ENCODE measurements at places on chromosomes 7 and 10.

DNA sequence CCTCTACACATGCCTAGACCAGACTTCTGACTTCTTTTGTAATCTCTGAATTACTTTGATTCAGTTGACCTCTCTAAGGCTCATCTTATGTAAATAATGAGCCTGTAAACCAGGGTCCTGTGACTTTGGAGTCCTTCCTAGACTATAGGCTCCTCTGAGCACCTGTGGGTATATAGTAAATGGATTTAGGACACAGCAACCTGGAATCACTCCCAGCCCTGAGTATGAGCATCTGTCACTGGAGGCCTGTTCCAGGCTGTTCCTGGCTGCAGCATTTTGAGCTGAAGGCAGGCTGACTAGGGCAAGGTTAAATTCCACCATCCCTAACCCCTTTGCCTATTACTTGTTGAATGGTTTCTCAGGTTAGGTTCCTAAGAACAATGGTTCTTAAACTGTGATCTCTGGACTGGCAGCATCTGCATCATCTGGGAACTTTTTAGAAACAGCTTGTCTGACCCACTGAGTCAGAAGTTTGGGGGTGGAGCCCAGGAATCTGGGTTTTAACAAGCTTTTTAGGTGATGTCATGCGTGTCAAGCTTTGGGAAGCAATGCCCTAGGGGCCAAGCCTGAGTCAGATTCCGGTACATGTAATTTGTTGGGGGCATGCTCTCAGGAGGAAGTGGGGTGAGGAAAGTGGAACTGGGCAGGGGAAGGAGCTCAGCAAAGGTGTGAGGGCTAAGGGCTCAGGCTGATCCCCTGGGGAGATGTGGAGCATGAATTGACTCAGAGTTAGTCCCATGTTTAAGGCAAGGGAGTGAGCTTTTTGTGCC, 28.2 kb downstream of the MINDY4 start:
- peak; percentile 94 for DNase-seq

DNA sequence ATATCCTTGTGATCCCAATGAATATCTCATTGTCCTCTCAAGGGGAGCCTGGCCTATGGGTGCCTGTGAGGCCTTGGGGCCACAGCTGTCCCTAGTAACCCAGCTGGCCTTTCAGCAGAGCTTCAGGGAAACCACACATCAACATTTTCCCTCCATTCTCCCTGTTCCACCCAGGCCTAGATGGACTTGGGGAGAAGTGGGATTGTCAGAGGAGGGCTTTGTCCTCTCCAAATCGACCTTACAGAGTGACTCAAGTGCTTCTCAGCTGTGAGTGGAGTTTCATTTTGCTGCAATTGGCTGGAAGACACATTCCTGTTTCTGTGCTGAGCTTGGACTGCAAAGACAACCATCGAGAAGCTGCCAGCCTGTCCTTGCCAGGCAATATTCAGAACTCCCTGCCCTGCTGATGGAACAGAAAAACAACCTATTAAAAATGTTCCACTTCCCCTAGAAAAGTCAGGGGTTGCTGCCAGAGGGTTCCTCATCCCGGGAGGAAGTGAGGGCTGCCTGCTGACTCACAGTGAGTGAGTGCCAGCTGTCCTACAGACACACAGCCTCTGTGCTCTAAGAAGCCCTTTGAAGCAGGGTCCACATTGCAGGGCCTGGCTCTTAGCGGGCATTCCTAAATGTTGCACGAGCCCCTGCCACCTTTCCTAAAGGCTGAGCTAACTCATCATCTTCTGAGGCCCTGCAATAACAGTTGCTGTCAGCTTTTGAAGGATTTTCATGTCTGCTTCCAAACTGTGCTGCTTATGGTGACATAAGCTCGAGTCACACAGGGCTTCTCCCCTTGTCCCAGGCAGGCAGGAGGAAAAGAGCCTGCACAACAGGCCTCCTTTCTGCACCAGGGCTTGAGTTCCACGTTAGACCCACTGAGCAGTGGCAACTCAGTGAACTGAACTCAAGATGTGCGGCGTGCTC, 20.5 kb downstream of the STRA8 start:
- DNase-seq, result peak; percentile 66

DNA sequence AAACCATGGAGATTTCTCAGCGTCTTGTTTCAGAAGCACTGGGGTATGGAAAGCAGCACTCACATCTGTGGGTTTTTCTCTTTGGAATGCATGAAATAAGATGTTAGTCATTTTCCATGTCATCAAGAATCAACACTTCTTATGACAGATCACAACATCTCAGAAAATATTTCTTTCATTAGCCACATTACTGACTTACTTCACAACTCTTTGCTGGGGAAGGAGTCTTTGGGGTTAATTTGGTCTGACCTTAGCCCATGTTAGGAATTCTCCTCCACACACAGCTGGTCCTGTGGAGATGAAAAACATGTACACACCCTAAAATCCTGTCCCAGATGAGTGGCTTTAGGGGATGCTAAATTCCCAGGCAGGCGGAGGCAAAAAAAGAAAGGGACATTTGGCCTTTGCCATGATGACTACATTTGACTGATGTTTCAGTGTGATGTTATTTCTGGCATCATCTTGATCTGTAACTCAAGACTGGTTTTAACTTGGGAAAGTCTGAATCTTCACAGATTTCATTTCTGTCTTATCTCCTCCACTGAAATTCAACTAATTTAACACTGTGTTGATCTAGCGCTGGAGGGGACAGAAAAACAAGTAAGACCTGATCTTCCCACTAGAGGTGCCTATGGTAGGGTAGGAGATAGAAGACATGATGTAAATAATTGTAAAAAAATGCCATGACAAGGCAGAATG, 363.2 kb downstream of the PRPF18 start:
- DNase-seq, result peak; percentile 95

DNA sequence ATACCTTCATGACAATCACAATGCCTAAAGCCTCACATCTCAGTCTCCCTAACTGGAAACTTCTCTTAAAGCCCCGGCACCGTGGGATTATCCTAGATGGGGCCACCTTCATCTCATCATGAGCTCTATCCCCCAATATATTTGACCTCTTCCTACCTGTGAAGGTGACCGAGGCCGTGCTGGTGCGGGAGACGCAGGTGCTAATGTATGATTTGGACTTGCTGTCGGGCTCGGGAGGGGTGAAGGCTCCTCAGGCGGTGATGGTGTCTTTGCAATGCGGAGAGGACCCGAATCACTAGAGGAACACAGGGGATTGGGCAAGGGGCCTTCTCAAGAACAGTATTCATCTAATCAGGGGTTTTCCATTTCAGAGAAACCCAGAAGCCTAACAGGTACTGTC, 168.4 kb downstream of the AMPH start:
- no peak for DNase-seq

DNA sequence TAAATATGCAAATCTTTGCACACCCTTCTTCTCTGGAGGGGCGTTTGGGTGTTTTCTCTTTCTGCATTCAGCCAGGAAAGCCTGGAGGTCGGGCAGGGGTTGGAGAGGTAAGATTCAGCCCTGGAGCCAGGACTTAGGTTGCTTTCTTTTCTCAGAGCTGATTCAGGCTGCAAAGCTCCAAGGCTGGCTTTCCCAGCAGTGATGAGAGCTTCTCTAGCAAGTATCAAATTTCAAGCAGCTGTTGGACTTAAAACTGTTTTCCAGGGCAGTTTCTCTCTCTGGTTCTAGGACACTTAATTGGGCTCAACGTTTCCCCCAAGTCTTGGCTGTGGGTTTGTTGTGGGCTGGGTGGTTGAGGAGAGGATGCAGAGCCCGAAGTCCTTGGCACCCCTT, 608 bp downstream of the AKR1B10 start:
- peak; percentile 41 for DNase-seq

DNA sequence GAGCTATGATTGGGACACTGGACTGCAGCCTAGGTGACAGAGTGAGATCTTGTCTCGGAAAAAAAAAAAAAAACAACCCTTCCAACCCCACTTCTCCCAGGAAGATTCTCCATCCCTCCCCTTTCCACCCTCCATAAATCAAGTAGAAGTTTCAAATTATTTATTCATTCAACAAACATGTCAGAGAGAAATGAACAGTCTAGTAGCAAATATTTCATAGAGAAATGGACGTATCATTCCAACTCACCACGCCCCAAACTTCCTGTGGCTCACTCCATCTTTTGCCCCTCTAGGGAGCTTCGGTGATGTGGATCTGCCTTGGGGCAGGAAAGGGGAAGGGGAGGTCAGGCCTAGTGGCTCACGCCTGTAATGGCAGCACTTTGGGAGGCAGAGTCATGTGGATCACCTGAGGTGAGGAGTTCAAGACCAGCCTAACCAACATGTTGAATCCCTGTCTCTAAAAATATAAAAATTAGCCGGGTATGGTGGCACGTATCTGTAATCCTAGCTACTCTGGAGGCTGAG, 638 bp upstream of the TRAPPC14 start:
- no peak for DNase-seq

- DNase-seq, result peak; percentile 57
These were observed 89.2 kb downstream of the DLG5 start for GRCh38 chr10:77837248-77837924.

DNA sequence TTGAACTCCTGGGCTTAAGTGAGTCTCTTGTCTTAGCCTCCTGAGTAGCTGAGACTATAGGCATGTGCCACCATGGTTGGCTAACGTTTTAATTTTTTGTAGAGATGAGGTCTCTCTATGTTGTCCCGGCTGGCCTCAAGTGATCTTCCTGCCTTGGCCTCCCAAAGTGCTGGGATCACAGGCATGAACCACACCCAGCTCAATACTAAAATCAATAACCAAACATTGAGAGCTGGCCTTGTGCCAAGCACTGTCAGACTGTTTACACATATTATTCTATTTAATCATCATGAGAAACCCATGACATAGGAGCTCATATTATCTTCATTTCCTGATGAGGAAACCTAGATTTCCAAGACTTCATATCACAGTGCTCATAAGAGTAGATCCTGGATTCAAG, 251.2 kb downstream of the BAMBI start:
- no peak for DNase-seq

DNA sequence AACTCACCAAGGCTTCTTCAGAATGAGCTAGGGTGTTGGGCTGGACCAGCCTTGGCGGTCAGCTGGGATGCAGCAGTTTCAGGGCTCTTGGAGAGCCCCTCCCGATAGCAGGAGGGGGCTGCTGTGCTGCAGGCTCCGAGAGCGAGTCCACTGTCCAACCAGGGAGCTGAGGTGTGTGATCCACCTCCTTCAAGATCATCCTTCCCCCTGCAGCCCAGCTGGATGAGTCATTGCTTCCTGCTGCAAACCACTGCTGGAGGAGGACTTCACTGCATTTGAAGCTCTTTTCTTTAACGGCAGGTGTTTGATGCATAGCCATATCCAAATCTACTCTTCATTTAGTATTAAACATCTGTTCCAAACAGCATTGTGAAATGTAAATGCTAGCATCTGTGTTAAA, 54.2 kb upstream of the EBF3 start:
- peak; percentile 65 for DNase-seq

GRCh38 chr7:106369352-106369751, 84.6 kb upstream of the NAMPT start:
- peak; percentile 65 for DNase-seq

DNA sequence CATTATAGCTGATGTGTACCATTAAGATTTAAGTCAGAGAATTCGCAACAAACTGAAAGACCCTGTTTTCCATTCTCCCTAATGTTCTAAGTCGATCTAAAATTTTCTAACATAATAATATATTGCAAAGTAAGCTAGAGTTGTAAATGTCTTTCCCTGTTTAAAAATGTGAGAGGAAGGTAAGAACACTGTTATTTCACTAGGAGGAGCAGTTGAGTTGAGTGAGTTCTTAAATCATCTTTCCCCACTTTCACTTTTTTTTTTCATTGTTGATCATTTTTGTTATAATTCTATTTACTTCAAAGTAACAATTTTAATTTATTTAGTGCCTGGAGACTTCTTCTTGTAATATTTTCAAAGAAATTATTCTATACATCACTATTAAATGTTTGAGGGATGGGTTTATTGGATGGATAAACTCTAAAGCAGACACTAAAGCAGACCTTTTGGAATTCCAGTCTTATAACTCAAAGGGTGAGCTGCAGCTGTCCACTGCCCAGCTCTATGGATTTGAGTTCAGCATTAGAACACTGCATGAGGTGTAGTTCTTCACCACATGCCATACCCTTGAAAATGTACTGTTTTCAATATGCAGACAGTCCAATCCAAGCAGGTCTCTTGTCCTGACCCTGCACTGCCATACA, 181.3 kb upstream of the FZD1 start:
- DNase-seq, result peak; percentile 31

DNA sequence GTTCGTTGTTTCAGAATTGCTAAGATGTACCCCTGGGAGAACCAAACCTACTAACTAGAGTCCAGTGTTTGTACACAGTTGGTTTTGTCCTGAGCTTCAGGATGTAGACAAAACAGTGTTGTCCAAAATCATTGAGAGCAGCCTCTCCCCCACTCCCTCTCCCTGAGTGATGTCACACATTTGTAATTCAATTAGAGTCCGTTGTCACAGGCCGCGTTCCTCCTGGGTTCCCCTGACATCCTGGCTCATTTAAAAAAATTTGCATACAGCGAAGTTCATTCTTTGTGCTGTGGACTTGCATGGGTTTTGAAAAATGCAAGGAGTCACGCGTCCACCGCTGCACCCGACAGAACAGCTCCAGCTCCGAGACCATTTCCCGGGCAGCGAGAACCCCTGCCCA, 10.3 kb downstream of the GRIFIN start:
- no peak for DNase-seq

GRCh38 chr7:101021703-101022102, 1.8 kb downstream of the MUC17 start:
- no peak for DNase-seq

DNA sequence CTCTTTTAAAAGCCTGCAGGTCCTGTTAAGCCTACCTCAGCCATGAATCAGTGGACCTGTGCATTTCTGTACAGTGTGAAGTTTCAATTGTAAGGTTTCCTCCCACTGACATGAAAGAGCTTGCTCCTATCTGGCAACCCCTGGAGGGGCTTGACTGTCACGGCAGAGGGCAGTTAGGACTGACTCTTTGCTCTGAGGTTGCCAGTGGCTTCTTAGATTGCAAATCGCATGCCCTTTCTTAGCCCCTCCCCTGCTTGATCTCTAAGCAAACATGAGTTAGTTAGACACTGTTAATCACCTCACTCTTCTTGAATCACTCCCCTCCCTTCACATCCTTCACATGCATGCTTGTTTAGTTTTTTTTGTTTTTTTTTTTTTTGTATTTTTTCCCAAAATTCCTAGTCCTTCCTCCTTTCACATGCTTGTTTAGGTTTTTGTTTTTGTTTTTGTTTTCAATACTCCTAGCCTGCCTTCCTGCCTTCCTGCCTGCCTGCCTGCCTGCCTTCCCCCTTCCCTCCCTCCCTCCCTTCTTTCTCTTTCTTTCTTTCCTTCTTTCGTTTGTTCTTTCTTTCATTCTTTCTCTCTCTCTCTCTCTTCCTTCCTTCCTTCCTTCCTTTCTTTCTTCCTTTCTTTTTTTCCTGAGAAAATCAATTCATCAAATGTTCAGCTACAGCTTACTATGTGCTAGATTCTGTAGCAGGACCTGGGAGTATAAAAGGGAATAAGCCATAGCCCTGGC, 6.0 kb upstream of the HIPK2 start:
- peak; percentile 6 for DNase-seq

- no peak for DNase-seq
These were observed 17.2 kb downstream of the MNX1 start for GRCh38 chr7:156993021-156993924.

GRCh38 chr7:26447116-26447515, 155.5 kb downstream of the SNX10 start:
- DNase-seq, result no peak
